Activated naive CD4-positive, alpha-beta T cell (primary cell): ENCODE measurements at places on chromosomes 7 and 10.

GRCh38 chr7:116551692-116552091, 26.9 kb downstream of the CAV1 start:
- DNase-seq, result no peak

DNA sequence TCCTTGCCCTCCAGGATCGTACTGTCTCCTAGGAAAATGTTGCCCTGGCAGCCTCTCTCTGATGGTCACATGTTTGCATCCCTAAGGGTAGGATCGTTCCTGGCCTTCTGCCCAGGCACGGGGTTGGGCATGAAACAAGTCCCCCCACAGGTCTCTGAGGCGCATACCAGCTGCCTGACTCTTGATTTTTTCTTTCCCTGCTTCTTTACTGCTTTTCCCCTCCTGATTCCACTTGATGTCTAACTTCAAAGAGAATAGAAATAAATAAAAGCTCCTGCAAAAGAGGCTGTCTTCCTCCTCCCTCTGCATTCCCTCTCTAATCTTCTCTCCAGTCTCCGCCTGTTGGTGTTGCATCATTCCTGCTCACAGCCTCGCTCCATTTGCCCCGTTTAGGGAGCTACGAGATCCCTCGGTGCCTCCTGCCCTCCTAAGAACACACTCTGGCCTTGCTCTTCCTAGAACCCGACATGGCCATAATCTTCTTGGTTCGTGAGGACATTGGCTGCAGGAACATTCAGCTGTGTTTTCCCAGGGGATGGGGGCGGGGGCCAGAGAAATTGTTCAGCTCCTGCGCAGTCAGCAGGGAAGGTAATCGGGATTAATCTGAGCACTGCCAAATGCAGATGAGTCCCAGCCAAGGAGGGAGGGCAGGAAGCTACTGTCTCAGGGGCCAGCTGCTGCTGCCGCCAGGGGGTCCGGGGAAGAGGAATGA, 26.0 kb downstream of the LEP start:
- DNase-seq, result no peak

GRCh38 chr10:121927318-121927840, 452 bp downstream of the ATE1 start:
- DNase-seq, result no peak

- DNase-seq, result no peak
These were observed 116.6 kb downstream of the MICU1 start for GRCh38 chr10:72509206-72509799.

- DNase-seq, result no peak
These were observed 76.4 kb upstream of the DLX6 start for GRCh38 chr7:96928965-96929364.

GRCh38 chr7:45116048-45116447, 4.6 kb upstream of the TBRG4 start:
- DNase-seq, result no peak

DNA sequence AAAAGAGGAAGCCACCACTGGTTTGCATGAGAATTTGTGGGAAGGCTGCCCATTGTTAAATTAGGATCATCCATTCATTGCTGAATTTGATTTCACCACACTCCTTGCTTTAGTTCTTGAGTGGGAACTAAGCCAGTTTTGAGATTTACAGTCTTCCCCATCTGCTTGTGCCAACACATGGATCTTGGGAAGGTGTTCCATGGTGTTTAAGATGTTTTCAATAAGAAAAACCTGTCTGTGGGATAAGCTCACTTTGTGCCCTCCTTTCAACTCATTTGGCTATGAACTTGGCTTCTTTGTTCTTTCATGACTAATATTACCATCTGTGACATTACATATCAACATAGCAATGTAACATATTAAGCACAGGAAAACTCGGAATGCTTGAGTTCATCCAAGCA, 73.2 kb downstream of the INHBA start:
- DNase-seq, result no peak

- no peak for DNase-seq
These were observed 1006.6 kb upstream of the LRRN3 start for GRCh38 chr7:110084181-110084807.

- DNase-seq, result no peak
These were observed 65.7 kb upstream of the KMT2C start for GRCh38 chr7:152501506-152501905.
